GM12878 (cell line): ENCODE measurements at places on chromosomes 6 and 20. TPM values are rescaled to one million over a fixed set of nuclear protein-coding genes. Genes with fewer than 3 reads are reported as not detected.

The ZKSCAN8 gene
- 13.2 and 16.1 TPM in 2 replicates for total RNA-seq

The TMEM74B gene
- total RNA-seq, result not detected in 2 replicates

The BANF2 gene
- total RNA-seq, result not detected in 2 replicates

- H3K4me3 ChIP-seq, result no peak within 1 kb of the TSS
- no peaks in the 10 kb centered on the region for H3K4me1 ChIP-seq
- DNase-seq, result no peak
- no peak within 1 kb of the TSS for H3K27ac ChIP-seq
- peaks cover 10% of the 10 kb centered on the region; the same call in 1 of the 2 replicates for H3K27me3 ChIP-seq
Measured at GRCh38 chr20:62219992-62220665, at the start of gene HRH3. HRH3 (minus strand) TSS chr20:62220278; CDS start chr20:62219970, 308 bp downstream.

- H3K27ac ChIP-seq, result no peak overlapping the region
- no peak for DNase-seq
- H3K4me1 ChIP-seq, result no peaks in the 10 kb centered on the region; the same call in none of the 2 replicates
- H3K4me3 ChIP-seq, result no peak overlapping the region
- no peaks in the 10 kb centered on the region for H3K27me3 ChIP-seq
Measured at GRCh38 chr6:34688956-34689355, 7.6 kb downstream of the ILRUN start.

GRCh38 chr6:138654715-138655634 lies 118.6 kb upstream of the CCDC28A start:
- peaks cover 9% of the 10 kb centered on the region for H3K4me1 ChIP-seq
- H3K4me3 ChIP-seq, result no peak overlapping the region
- no peaks in the 10 kb centered on the region for H3K27me3 ChIP-seq
- no peak overlapping the region for H3K27ac ChIP-seq
- peaks cover 3% of the 10 kb centered on the region for H3K36me3 ChIP-seq

- no peak overlapping the region for H3K4me3 ChIP-seq
- no peaks in the 10 kb centered on the region for H3K4me1 ChIP-seq
- H3K36me3 ChIP-seq, result no peaks in the 10 kb centered on the region
- no peak overlapping the region for H3K27ac ChIP-seq
Measured at GRCh38 chr20:17439616-17440296, 91.4 kb downstream of the BFSP1 start.

- no peak overlapping the region for H3K27ac ChIP-seq
- no peak overlapping the region for H3K4me3 ChIP-seq
- no peaks in the 10 kb centered on the region for H3K36me3 ChIP-seq
- DNase-seq, result no peak
- H3K27me3 ChIP-seq, result no peaks in the 10 kb centered on the region
- no peaks in the 10 kb centered on the region for H3K4me1 ChIP-seq
Measured at GRCh38 chr6:154891901-154892300, 103.2 kb upstream of the TIAM2 start.

GRCh38 chr6:152271776-152272464 lies 365.2 kb downstream of the SYNE1 start:
- no peak overlapping the region for H3K27ac ChIP-seq
- peak; percentile 13 for DNase-seq
- peaks cover 9% of the 10 kb centered on the region; the same call in 1 of the 2 replicates for H3K4me1 ChIP-seq
- no peak overlapping the region for H3K4me3 ChIP-seq

GRCh38 chr20:49691818-49692568 lies 21.7 kb downstream of the B4GALT5 start:
- no peak for DNase-seq
- no peak overlapping the region for H3K4me3 ChIP-seq
- no peaks in the 10 kb centered on the region; the same call in 1 of the 2 replicates for H3K36me3 ChIP-seq
- H3K27ac ChIP-seq, result 0 out of 2 replicates have a peak overlapping the region, but pooled peaks have one; percentile 11
- no peaks in the 10 kb centered on the region for H3K27me3 ChIP-seq

GRCh38 chr6:15948930-15949900 lies 179.7 kb upstream of the MYLIP start:
- no peaks in the 10 kb centered on the region for H3K27me3 ChIP-seq
- peaks cover 19% of the 10 kb centered on the region for H3K4me1 ChIP-seq
- no peak for DNase-seq
- H3K36me3 ChIP-seq, result no peaks in the 10 kb centered on the region

DNA sequence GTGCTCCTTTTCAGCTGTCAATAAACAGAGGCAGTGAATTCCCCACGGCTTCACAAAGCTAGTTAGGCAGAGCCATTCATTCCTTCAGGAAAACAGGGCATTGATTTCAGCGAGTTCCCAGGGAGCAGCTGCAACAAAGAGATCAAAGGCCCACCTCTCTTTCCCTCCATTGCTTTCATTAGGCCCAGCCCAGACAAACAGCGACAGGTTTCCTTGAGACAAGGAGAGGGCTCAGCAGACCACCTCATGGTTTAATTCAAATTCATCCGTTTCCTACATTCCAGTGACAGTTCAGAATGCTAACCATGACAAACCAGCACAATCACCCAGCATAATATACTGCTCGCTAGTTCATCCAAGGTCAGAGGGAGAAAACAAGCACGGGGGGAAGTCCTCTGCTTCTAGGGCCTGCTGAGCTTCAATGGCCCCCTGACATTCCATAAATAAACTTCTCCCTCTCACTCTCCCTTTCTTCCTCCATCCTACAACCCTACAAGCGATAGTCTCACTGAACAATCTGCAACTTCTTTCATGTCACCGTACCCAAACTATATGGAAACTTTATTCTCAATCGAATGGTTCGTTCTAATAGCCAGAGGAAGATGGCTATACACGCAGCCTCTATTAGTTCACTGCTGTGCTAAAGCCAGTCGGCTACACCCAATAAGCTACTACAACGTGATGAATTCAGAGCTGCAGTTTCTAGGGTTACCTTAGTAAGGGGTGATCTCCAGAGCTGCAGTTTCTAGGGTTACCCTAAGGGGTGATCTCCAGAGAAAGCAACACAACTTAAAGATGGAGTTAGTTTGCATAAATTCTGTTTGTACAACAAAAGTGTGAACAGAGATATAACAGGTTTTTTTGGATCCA lies 34.7 kb downstream of the PLAGL1 start:
- H3K27me3 ChIP-seq, result no peaks in the 10 kb centered on the region
- DNase-seq, result no peak
- H3K4me1 ChIP-seq, result no peaks in the 10 kb centered on the region
- H3K27ac ChIP-seq, result no peak overlapping the region
- H3K4me3 ChIP-seq, result no peak overlapping the region

GRCh38 chr6:149267072-149267471 lies 50.4 kb upstream of the TAB2 start:
- H3K27ac ChIP-seq, result peak overlapping the region; percentile 60
- H3K4me1 ChIP-seq, result peaks cover 28% of the 10 kb centered on the region
- DNase-seq, result no peak
- H3K36me3 ChIP-seq, result no peaks in the 10 kb centered on the region

GRCh38 chr6:160222491-160222890 lies 36.1 kb downstream of the SLC22A2 start:
- DNase-seq, result no peak
- H3K4me1 ChIP-seq, result no peaks in the 10 kb centered on the region
- no peak overlapping the region for H3K4me3 ChIP-seq
- H3K27ac ChIP-seq, result no peak overlapping the region
- no peaks in the 10 kb centered on the region for H3K36me3 ChIP-seq

GRCh38 chr6:4404415-4404814 lies 269.0 kb upstream of the ECI2 start:
- H3K36me3 ChIP-seq, result no peaks in the 10 kb centered on the region
- no peak overlapping the region for H3K27ac ChIP-seq
- no peak overlapping the region for H3K4me3 ChIP-seq
- DNase-seq, result no peak

DNA sequence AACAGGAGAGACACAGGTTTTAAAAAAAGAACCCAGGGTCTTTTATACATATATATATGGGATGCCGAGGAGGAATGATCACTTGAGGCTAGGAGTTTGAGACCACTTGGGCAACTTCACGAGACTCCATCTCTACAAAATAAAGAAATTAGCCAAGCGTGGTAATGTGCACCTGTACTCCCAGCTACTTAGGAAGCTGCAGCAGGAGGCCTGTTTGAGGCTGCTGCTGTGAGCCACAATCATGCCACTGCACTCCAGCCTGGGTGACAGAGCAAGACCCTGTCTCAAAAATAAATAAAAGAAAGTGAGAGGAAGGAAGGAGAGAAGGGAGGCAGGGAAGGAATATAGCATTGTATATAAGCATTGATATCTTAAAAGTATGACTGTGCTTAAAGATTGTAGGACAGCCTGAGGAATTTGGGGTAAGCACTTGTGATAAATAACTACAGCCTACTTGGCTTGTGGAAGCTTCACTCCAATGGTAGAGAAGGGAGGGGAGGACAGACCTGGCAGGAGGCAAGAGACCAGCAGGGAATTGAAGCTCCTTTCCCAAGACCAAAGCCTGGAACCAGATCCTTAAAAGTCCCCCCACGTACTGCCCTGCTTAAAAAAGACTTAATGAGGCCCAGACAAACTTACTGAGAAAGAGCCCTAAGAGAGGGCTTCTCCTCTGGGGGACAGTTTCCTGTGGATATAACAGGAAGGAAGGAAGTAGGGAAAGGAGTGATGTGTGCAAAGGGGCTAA lies 2.5 kb upstream of the SNTA1 start:
- no peak overlapping the region for H3K27ac ChIP-seq
- H3K4me1 ChIP-seq, result peaks cover 19% of the 10 kb centered on the region
- H3K36me3 ChIP-seq, result no peaks in the 10 kb centered on the region
- no peak for DNase-seq
- H3K27me3 ChIP-seq, result no peaks in the 10 kb centered on the region; the same call in 1 of the 2 replicates

DNA sequence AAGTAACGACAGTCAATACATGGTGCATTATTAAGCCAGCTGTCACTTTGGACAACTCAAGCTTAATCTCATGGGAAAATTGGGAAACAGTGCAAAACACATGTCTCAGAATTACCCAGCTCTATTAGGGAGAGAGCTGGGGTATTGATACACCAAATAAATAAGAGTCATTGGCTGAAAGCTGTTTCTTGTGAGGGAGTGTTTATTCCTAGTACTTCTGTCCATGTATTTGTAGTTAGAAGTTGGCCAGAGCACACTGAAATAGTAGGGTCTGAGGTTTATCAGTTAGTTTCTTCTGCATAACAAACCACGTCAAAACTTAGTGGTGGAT lies 192.0 kb upstream of the RALGAPA2 start:
- no peaks in the 10 kb centered on the region for H3K4me1 ChIP-seq
- H3K36me3 ChIP-seq, result no peaks in the 10 kb centered on the region
- H3K4me3 ChIP-seq, result no peak overlapping the region

DNA sequence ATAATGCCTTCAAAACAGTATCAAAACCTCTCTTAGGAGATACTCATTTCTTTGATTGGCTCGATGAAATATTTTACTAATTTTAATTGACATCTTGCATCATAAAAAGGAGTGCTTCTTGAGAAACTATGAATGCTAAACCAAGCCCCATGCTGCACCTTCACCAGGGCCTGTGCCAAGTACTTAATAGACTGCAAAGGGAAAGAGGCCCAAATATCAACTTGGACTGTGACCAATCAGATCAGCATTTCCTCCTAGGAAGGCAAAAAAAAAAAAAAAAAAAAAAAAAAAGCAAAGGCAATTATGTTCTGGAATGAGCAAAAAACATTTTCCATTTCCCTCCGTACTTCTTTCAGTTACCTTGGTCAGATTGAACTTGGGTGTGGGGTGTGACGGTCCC lies 253.0 kb upstream of the SOX4 start:
- H3K36me3 ChIP-seq, result no peaks in the 10 kb centered on the region
- H3K4me1 ChIP-seq, result no peaks in the 10 kb centered on the region
- no peak for DNase-seq
- H3K4me3 ChIP-seq, result no peak overlapping the region
- no peak overlapping the region for H3K27ac ChIP-seq

- no peak overlapping the region for H3K4me3 ChIP-seq
- H3K4me1 ChIP-seq, result peaks cover 14% of the 10 kb centered on the region
- no peak overlapping the region for H3K27ac ChIP-seq
- H3K27me3 ChIP-seq, result no peaks in the 10 kb centered on the region
- H3K36me3 ChIP-seq, result no peaks in the 10 kb centered on the region
- no peak for DNase-seq
Measured at GRCh38 chr6:12593771-12594529, 122.6 kb upstream of the PHACTR1 start.

GRCh38 chr6:43668151-43669028 lies 19.2 kb downstream of the MRPS18A start:
- H3K36me3 ChIP-seq, result peaks cover 19% of the 10 kb centered on the region
- H3K27ac ChIP-seq, result peak overlapping the region; percentile 69
- DNase-seq, result peak; percentile 61
- no peak overlapping the region for H3K4me3 ChIP-seq

DNA sequence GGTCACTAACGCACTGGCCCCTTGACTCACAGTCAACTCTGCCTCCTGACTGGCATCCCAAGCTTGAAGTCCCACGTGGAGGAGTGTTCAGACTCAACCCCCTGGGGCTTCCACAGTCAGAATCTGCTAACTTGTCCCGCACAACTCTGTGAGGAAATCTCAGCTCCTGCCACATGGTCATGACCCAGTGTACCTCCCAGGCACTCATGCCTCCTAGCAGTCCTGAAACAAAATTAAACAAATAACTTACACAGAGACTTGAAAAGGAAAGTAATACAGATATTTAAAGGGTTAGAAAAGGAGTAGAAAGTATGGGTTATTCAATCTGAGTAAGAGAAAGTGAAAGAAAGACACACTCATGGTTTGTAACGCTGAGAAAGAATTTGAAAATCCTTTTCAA lies 134.9 kb downstream of the GMDS start:
- peak overlapping the region; percentile 38; the same call in 1 of the 2 replicates for H3K4me3 ChIP-seq
- no peaks in the 10 kb centered on the region for H3K36me3 ChIP-seq
- peaks cover 7% of the 10 kb centered on the region; the same call in 1 of the 2 replicates for H3K4me1 ChIP-seq
- peak overlapping the region; percentile 51 for H3K27ac ChIP-seq
- no peaks in the 10 kb centered on the region for H3K27me3 ChIP-seq

- no peaks in the 10 kb centered on the region for H3K36me3 ChIP-seq
- H3K27me3 ChIP-seq, result no peaks in the 10 kb centered on the region; the same call in 1 of the 2 replicates
- H3K4me3 ChIP-seq, result peak overlapping the region; percentile 86
- no peak for DNase-seq
- H3K27ac ChIP-seq, result no peak overlapping the region
- peaks cover 7% of the 10 kb centered on the region; the same call in 1 of the 2 replicates for H3K4me1 ChIP-seq
Measured at GRCh38 chr6:116616737-116617053, 416 bp downstream of the RSPH4A start.
